ENCODE measurements at places on chromosomes 2 and 18. TPM values are rescaled to one million over a fixed set of nuclear protein-coding genes. Genes with fewer than 3 reads are reported as not detected.

The RMDN2 gene
- 1.4 TPM for total RNA-seq

The POTEI gene
- not detected for total RNA-seq

The PAX8 gene
- 3.0 TPM for total RNA-seq

The RTP5 gene
- total RNA-seq: 0.56 TPM

The ATOH8 gene
- not detected for total RNA-seq

The ALPI gene
- total RNA-seq: not detected

The PLCL1 gene
- total RNA-seq: 3.6 TPM

The FNDC4 gene
- 0.19 TPM for total RNA-seq

The DNER gene
- not detected for total RNA-seq

The MPV17 gene
- 73.2 TPM for total RNA-seq

The IL37 gene
- not detected for total RNA-seq

The DNAJC5G gene
- not detected for total RNA-seq

The MC4R gene
- total RNA-seq: not detected

The LCLAT1 gene
- total RNA-seq: 46.6 TPM

The RPS27A gene
- total RNA-seq: 1,391 TPM

The GALR1 gene
- not detected for total RNA-seq

The L3MBTL4 gene
- 0.07 TPM for total RNA-seq

The AUP1 gene
- 128 TPM for total RNA-seq

The RAB6C gene
- total RNA-seq: not detected
